ENCODE measurements at places on chromosomes 4 and X. TPM values are rescaled to one million over a fixed set of nuclear protein-coding genes. Genes with fewer than 3 reads are reported as not detected.

Gene CCDC110
- total RNA-seq: 0.94 TPM

Gene AFM
- total RNA-seq: not detected

Gene PRSS12
- total RNA-seq: 15.2 TPM

Gene BEX2
- 1.3 TPM for total RNA-seq

Gene CXCL11
- total RNA-seq: 5.7 TPM

Gene SSX7
- total RNA-seq: not detected

Gene GPR50
- total RNA-seq: not detected

Gene DGAT2L6
- total RNA-seq: 0.16 TPM

Gene MAGEA2B
- total RNA-seq: not detected

Gene PI4K2B
- 21.5 TPM for total RNA-seq

Gene MAGEA2
- not detected for total RNA-seq

Gene XAGE2
- total RNA-seq: not detected

Gene DCAF16
- total RNA-seq: 21.3 TPM

Gene GABRQ
- total RNA-seq: not detected

Gene PPP2R2C
- 0.16 TPM for total RNA-seq

Gene EVC2
- total RNA-seq: 2.3 TPM

Gene SNCA
- total RNA-seq: 49.5 TPM

Gene ARHGAP6
- total RNA-seq: 0.06 TPM

Gene GABRE
- total RNA-seq: 2.4 TPM

Gene UGT2B17
- not detected for total RNA-seq

Gene MTNR1A
- total RNA-seq: under 0.01 TPM

Gene PNPLA4
- total RNA-seq: 3.2 TPM

Gene ENPP6
- total RNA-seq: not detected

Gene HS6ST2
- total RNA-seq: 0.13 TPM

Gene TRPC5OS
- total RNA-seq: not detected

Gene BEX1
- total RNA-seq: 0.32 TPM

Gene HPGD
- not detected for total RNA-seq

Gene MAGED4
- total RNA-seq: 6.2 TPM

Gene NLGN4X
- under 0.01 TPM for total RNA-seq

Gene NUP62CL
- 0.06 TPM for total RNA-seq

Gene RAB33A
- total RNA-seq: 0.19 TPM

Gene CT47B1
- total RNA-seq: not detected

Gene ADGRG2
- not detected for total RNA-seq

Gene XAGE1A
- not detected for total RNA-seq

Gene PFKFB1
- total RNA-seq: not detected

Gene GPC3
- total RNA-seq: not detected

Gene TRIM2
- 10.4 TPM for total RNA-seq

Gene NOX1
- total RNA-seq: not detected

Gene SGMS2
- total RNA-seq: 80.5 TPM

Gene IL1RAPL1
- total RNA-seq: 0.06 TPM

Gene PROM1
- under 0.01 TPM for total RNA-seq

Gene SULT1E1
- total RNA-seq: 0.97 TPM

Gene MAGEA11
- not detected for total RNA-seq

Gene TRAPPC11
- 41.5 TPM for total RNA-seq

Gene EMCN
- 62.5 TPM for total RNA-seq
